ENCODE measurements at places on chromosomes 16 and 17. TPM values are rescaled to one million over a fixed set of nuclear protein-coding genes. Genes with fewer than 3 reads are reported as not detected.

- DNase-seq, result no peak
- H3K4me1 ChIP-seq, result peaks cover 36% of the 10 kb centered on the region
- no peak overlapping the region for H3K27ac ChIP-seq
- peaks cover 5% of the 10 kb centered on the region for H3K27me3 ChIP-seq
These were observed 16.2 kb upstream of the KIFC3 start for GRCh38 chr16:57818377-57819064.

DNA sequence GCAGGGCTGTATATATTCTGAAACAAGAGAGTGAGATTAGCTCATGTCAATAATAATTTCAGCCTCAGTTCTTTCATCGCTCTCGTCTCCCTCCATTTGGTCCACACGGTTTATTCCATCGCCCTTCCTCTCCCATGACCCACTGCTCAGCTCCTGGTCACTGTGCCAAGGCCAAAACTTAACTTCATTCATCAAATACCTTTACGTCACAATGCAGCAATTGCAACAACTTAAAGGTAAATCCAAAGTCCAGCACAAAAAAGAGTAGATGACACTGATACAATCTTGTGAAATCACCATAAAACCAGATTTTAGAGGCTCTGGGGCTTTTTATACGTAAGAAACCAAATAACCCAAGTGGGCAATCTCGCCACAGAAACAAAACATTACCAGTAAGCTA, 72.0 kb downstream of the ANKRD11 start:
- H3K4me1 ChIP-seq, result peaks cover 38% of the 10 kb centered on the region
- H3K27me3 ChIP-seq, result no peaks in the 10 kb centered on the region
- peak overlapping the region; percentile 82 for H3K27ac ChIP-seq
- no peak for DNase-seq
- H3K4me3 ChIP-seq, result no peak overlapping the region

DNA sequence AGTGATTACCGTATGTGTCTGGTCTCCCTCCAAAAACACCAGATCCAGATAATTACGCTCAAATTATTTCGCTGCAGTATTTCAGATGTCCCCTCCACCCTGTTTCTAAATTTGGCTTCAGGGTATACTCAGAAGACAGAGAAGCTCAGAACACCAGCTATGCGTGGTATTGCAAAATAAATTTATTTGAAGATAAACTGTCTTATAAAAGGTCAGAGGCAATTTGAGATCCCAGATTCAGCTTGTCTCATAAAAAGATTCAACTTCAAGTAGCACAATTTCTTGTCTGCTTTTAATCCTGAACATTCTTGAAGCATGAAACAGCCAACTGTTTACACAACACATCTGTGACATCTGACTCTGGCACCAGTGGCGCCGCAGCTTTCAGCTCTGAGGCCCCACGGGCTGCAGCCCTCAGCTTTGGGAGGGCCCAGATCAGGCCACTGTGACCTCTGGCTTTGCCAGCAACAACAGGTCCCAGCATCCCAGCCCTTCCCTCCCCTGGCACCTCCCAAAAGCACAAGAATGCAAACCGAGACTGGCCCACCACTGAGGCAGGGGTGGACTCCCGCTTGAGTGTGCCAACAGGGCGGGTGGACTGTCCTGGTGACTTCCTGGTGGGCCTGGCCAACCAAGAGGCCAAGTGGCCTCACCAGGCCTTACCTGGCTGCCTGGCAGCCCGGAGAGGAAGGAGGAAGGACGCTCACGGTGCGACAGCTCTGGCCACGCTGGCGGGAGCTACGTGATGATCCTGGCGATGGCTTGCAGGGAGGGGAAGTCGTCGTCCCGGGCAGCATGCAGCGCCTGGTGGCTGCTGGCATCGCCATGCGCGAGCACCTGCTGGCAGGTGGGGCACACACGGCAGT, 8.0 kb downstream of the SYNGR3 start:
- no peak overlapping the region for H3K27ac ChIP-seq
- peaks cover 8% of the 10 kb centered on the region for H3K27me3 ChIP-seq
- no peaks in the 10 kb centered on the region for H3K4me1 ChIP-seq
- peaks cover 6% of the 10 kb centered on the region for H3K36me3 ChIP-seq
- H3K4me3 ChIP-seq, result no peak overlapping the region

DNA sequence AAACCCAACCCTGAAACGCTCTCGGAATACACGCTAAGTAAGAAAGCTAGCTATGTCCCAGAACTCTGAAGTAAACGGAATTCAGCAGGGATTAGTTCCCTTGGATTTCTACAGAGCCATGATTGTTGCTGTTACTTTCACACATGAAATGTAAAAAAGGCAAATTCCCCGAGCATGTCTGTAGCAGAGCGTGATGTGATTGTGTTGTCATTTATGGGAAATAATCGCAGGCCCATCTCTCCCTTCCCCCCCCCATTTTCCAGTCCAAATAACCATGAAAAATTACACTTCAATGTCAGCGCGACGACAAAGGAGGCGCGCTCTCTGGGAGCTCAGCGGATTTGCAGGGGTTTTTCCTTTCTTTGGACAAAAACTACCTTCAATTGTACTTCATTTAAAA, 209.0 kb downstream of the ZFHX3 start:
- no peaks in the 10 kb centered on the region for H3K27me3 ChIP-seq
- H3K36me3 ChIP-seq, result peaks cover 13% of the 10 kb centered on the region
- H3K27ac ChIP-seq, result no peak overlapping the region
- DNase-seq, result no peak
- H3K4me1 ChIP-seq, result peaks cover 24% of the 10 kb centered on the region

DNA sequence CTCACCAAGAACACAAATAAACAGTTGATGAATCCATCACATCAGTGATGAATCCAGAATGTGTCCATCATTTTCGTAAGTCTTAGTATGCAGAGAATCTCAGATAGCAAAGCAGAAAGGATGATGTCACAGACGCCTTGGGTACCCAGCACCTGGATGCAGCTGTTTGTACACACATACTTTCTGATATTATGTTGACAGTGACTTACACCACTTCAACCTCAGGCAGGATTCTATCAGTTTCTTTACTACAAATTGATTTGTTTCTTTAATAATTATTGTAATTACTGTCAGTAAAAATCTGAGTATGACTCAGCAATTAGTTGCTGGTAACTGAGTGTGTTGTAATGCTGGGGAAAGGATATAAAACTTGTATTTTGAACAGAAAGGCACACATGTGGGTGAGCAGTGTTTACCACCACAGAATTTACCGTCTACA, 159.8 kb downstream of the RPTOR start:
- no peaks in the 10 kb centered on the region for H3K27me3 ChIP-seq
- peak overlapping the region; percentile 38 for H3K27ac ChIP-seq
- H3K36me3 ChIP-seq, result peaks cover 7% of the 10 kb centered on the region
- peaks cover 13% of the 10 kb centered on the region for H3K4me1 ChIP-seq
- DNase-seq, result no peak

GRCh38 chr16:4488499-4488967, 12.3 kb downstream of the HMOX2 start:
- DNase-seq, result no peak
- H3K27me3 ChIP-seq, result no peaks in the 10 kb centered on the region
- peaks cover 5% of the 10 kb centered on the region for H3K36me3 ChIP-seq
- peaks cover 16% of the 10 kb centered on the region for H3K4me1 ChIP-seq

GRCh38 chr17:19904412-19904811, 36.7 kb upstream of the ULK2 start:
- H3K4me1 ChIP-seq, result peaks cover 3% of the 10 kb centered on the region
- no peaks in the 10 kb centered on the region for H3K27me3 ChIP-seq
- no peak for DNase-seq

GRCh38 chr17:49965524-49965909, 3.5 kb upstream of the DLX4 start:
- no peak for DNase-seq
- peaks cover 87% of the 10 kb centered on the region for H3K27me3 ChIP-seq
- H3K4me3 ChIP-seq, result no peak overlapping the region
- peaks cover 17% of the 10 kb centered on the region for H3K4me1 ChIP-seq
- no peaks in the 10 kb centered on the region for H3K36me3 ChIP-seq

- H3K4me3 ChIP-seq, result no peak overlapping the region
- no peak overlapping the region for H3K27ac ChIP-seq
- no peak for DNase-seq
- H3K36me3 ChIP-seq, result no peaks in the 10 kb centered on the region
- peaks cover 17% of the 10 kb centered on the region for H3K27me3 ChIP-seq
- peaks cover 5% of the 10 kb centered on the region for H3K4me1 ChIP-seq
These were observed 9.4 kb downstream of the C17orf100 start for GRCh38 chr17:6660805-6661463.

DNA sequence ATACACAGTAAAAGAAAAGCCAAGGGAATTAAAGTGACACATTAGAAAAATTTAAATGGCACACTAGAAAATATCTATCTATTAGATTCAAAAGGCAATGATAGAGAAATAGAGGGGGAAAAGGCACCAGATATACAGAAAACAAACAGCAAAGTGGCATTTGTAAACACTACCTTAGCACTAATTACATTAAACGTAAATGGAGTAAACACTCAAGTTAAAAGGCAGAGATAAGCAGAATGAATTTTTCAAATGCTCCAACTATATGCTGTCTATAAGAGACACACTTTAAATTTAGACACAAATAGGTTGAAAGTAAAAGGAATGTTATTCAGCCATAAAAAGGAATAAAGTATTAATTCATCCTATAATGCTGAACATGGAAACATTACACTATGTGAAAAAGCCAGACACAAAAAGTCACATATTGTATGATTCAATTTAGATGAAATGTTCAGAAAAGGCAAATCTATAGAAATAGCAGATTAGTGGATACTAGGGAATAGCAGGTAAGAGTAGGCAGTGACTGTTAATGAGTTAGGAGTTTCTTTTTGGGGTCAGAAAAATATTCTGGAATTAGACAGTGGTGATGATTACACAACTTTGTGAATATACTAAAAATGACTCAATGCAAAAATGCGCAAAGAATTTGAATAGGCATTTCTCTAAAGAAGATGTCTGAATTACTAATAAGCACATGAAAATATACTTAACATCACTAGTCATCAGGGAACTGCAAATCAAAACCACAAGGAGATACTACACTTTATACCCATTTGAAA, 92.4 kb downstream of the BRIP1 start:
- H3K36me3 ChIP-seq, result peaks cover 37% of the 10 kb centered on the region
- no peaks in the 10 kb centered on the region for H3K27me3 ChIP-seq
- H3K27ac ChIP-seq, result no peak overlapping the region
- peaks cover 5% of the 10 kb centered on the region for H3K4me1 ChIP-seq

DNA sequence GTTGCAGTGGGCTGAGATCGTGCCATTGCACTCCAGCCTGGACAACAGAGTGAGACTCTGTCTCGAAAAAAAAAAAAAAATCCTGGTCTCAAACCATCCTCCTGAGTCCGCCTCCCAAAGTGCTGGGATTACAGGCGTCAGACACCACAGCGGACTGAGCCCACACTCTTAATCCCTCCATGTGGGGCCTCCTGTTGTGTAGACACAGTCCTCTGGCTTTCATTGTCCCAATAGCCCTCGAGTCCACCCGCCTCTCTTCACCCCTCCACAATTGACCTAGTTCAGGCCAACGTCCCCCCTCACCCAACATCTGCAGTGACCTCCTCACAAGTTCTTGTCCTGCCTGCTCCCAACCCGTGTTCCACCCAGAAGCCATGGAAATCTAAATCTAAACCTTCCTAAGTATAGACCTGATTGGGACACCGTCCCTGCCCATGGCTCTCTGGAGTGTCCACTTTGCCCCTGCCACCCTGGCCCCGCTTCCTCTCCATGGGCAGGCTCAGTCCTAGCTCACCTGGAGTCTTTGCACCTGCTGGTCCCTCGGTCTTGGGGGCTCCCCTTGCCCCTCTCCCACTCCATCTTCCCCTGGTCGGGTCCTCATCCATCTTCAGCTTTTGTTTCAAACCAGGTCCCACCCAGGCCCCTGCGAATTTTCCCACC, 46.7 kb downstream of the HAPSTR1 start:
- no peak overlapping the region for H3K4me3 ChIP-seq
- DNase-seq, result no peak
- H3K27me3 ChIP-seq, result peaks cover 10% of the 10 kb centered on the region
- H3K36me3 ChIP-seq, result peaks cover 2% of the 10 kb centered on the region
- peaks cover 1% of the 10 kb centered on the region for H3K4me1 ChIP-seq

DNA sequence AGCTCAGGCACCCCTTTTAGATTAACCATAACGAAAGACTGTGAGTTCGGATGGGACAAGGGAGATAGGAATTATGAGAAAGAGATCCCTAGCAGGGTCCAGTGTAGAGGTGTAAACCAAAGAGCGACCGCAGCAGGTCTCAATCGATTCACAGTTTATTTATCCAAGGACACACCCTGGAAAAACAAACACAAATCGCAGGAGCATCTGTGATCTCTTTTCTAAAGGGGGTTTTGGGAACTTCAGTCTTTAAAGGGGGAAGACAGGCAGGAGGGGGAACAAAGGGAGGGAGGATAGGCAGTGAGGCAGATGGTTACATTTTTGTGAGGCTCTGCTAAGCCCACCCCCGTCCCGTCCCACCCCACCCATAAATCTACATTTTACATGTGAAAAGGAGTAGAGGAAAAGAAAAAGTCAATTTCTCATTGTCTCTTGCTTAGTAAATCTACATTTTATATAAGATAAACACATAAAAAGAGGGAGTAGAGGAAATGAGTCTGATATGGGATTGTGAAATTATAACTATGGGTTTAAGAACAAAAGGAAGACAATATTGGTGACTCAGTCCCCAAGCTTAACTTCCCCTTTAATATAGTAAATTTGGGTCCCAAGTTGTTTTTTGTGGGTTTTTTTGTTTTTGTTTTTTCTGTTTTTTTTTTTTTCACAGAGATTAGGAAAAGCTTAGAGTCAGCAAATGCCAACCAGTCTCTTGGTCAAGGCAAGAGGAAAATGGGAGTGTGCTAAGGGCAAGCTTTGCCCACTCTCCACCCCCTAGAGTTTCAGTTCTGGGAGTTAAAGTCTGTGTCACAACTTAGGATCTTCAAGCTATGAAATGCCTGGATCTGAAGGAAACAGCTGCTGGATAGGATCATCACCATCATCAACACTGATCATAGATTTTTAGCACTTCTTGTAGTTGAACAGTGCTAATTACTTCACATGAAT, 160.9 kb upstream of the CDH5 start:
- peaks cover 32% of the 10 kb centered on the region for H3K27me3 ChIP-seq
- no peak overlapping the region for H3K4me3 ChIP-seq
- peaks cover 3% of the 10 kb centered on the region for H3K4me1 ChIP-seq
- no peak overlapping the region for H3K27ac ChIP-seq
- H3K36me3 ChIP-seq, result no peaks in the 10 kb centered on the region
- DNase-seq, result no peak

- H3K4me1 ChIP-seq, result peaks cover 4% of the 10 kb centered on the region
- H3K27me3 ChIP-seq, result peaks cover 34% of the 10 kb centered on the region
- DNase-seq, result peak; percentile 81
These were observed 3.2 kb upstream of the METRN start for GRCh38 chr16:711548-712320.

TEX14 gene
- 0.22 TPM for total RNA-seq

NOG gene
- 0.24 TPM for total RNA-seq

CLCN7 gene
- total RNA-seq, result 89.4 TPM

FA2H gene
- total RNA-seq, result 3.3 TPM

TMEM114 gene
- total RNA-seq, result 1.8 TPM

SRL gene
- 0.09 TPM for total RNA-seq

SMPD3 gene
- total RNA-seq, result 1.7 TPM

EME1 gene
- 10.1 TPM for total RNA-seq

PIPOX gene
- 5.3 TPM for total RNA-seq

CRYM gene
- total RNA-seq, result 10.5 TPM

ZNF267 gene
- 15.3 TPM for total RNA-seq
